ENCODE measurements at places on chromosomes 13 and 19.

DNA sequence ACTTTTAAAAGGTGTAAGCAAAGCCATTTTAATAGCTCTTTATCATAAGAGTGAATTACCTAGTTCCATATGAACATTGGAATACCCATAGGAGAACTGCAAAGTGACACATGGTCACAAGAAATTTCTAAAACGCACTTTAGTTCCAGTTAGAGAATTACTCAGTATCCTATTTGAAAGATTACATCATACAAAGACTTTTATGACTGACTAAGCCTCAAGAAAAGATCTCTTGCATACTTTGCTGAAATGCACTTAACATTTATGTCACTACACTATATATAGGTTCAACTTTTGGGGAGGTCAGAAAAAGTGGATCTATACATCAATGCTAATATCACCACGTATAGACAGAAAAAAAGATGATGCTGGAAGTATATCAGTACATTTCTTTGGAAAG, 7.1 kb downstream of the PCDH9 start:
- no peak for DNase-seq

DNA sequence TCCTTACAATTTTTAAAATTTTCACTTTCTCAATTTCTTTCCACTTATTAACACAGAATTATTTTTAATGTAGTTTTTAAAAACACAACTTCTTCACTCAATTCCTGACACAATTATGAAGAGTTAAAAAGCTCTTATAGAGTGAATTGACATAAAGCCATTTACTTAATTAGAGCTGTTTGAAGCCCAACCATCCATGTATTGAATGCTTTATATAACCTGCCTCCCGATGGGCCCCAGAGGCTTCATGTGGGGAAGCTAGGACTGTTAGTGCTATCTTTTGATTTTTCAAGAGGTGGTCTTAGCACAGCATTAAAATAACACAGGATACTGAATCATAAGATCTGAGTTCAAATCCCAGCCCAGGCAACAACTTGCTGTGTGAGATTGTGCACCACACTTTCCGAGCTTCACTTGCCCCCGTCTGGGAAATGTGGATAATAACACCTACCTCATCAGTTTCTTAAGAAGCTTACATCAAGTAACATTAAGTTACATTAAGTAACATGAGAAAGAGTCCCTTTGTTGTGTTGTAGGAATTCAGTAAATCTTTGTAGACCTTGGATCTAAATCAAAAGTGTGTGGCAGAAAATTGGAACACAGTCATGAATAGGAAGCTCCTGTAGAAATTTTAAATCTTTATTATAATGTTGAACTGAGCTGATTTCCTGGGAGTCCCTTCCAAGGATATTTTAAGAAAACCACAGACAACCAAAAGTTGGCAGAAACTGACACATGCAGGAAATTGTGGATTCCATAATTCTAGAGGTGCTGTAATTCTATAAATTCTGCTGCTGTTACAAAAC, 5.5 kb upstream of the ENOX1 start:
- DNase-seq, result no peak

GRCh38 chr13:44287958-44288357, 85.7 kb upstream of the SERP2 start:
- no peak for DNase-seq

DNA sequence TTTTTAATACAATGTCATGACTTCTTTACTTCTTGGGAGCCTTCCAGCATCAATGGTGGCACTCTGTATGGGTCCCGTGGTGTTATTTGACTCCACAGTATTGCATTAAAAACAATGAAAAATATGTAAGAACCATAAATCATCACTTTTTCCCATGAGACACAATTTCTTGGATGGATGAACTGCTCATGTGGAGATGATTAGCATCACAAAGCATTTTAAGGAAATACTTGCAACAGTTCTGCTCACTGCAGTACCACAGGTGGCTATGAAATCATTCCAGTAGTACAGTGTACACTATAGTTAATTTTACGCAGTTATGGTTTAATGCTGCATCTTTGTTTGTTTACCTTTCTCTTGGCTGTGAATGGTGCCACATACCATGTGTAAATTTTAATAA, 37.2 kb upstream of the C1QTNF9B start:
- no peak for DNase-seq

DNA sequence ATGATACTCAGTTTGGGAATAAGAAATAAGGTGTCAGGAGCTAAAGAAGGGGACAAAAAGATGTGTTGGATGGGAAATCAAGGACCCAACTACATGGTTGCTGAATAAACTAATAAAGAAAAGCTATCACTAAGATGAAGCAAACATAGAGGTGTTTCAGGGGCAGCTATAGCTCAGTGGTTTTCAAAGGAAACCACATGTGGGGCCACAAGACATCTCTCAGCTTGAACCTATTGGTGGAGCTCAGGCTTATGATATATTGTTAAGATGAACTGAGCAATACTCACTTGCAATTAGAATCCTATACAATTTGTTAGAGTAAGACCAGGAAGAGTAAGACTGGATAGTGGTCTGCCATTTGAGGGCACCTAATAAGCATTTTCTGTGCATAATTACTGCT, 45.1 kb upstream of the SPRY2 start:
- no peak for DNase-seq

Data from ELF-1 (cell line).